ENCODE measurements at places on chromosomes 12 and 14. TPM values are rescaled to one million over a fixed set of nuclear protein-coding genes. Genes with fewer than 3 reads are reported as not detected.

The BLTP3B gene
- 41.2 TPM for total RNA-seq

The PTGDR gene
- total RNA-seq, result not detected

The ZNF140 gene
- total RNA-seq, result 20.9 TPM

The AMDHD1 gene
- 0.72 TPM for total RNA-seq

The LRRK2 gene
- total RNA-seq, result 0.66 TPM

DNA sequence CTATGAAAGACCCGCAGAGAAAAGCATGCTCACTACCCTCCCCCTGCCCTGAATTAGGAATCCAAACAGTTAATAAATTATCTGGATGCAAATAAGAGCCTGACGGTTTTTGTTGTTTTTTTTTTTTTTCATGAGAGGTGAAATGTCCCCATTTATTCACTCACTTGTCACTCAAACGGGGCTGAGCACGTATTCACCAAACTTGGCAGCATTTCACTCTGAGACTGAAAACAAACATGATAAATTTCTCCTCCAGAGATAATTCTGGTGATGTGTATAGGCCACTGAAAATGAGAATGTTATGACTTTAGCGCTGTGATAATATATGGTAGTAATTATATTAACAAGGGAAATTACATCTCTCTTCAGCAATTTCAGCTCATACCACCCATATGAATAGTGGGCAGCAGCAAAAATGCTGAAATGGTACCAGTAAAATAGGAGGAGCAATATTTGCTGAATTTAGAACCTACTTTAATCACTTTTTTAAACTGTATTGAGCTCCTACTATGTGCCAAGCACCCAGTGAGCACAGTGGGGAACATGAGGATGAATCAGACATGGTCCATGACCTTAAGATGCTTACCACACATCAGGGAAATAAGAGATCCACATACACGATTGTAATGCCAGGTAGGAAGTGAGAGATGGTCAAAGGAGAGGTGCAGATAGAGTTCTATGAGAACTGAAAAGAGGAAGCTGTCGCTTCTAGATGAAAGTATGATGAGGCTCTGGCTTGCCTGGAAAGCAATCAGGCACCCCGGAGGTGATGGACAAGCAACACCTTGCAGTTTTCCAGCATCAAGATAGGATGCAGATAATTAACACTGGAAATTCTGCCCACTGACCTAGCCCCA lies 286.5 kb upstream of the TMPO start:
- no peak for DNase-seq

- DNase-seq, result no peak
Measured at GRCh38 chr12:68477906-68478305, 132.8 kb upstream of the RAP1B start.

GRCh38 chr12:23954332-23954731 lies 4.9 kb upstream of the SOX5 start:
- no peak for DNase-seq

GRCh38 chr12:128702371-128702770 lies 121.4 kb downstream of the SLC15A4 start:
- no peak for DNase-seq

DNA sequence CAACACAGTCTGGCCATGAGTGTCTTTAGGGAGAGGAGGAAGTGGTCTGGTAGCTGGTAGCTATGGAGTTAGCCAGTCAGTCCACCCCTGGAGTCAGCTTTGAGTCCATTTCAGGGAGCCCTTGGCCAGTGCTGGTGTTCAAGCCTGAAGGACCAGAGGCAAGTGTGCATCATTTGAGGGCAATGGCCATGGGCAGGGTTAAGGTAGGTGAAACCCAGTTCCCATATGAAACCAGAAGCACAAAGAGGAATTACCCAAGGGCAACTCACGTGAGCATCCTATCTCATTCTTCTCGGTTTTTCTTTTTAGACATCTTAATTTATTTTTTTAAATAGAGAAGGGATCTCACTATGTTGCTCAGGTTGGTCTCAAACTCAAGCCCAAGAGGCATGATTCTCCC lies 61.3 kb upstream of the ACTN1 start:
- DNase-seq, result no peak

DNA sequence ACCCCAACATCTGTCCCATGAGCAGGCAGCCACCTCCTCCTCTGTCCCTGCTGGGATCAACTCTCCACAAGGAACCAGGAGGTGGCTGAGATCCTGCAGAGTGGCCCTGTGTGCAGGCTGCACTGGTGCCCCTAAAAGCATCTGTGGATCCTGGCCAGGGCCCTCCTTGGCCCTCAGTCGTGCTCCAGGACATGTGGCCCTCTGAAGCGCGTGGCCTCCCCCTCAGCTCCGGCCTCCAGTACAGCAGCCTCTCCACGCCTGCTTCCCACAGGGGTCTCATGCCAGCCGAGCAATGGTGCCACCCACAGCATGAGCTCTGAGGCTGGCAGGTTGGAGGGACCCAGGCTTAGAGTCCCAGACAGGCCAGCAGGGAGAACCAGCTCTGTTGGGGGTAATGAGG lies 77.4 kb upstream of the NOS1 start:
- no peak for DNase-seq

- peak; percentile 57 for DNase-seq
Measured at GRCh38 chr12:123111498-123112165, 39.3 kb downstream of the PITPNM2 start.

DNA sequence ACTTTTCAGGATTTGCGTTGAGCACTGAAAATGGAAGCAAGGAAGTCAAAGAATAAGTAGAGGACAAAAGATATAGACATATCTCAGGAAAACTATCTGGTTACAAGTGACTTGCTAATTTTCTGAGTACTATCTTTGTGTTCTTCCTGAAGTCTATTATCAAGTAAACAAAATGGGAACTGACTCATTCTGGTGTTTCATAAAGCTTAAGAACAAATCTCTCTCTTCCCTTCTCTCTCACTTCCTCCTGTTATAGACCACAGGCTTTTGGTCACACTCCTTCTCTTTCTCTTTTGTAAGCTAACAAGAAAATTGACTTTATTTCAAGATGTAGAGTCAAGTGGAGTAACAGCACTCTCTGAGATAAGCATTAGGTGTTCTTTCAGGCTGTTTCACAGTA lies 406.6 kb upstream of the SYT1 start:
- no peak for DNase-seq

DNA sequence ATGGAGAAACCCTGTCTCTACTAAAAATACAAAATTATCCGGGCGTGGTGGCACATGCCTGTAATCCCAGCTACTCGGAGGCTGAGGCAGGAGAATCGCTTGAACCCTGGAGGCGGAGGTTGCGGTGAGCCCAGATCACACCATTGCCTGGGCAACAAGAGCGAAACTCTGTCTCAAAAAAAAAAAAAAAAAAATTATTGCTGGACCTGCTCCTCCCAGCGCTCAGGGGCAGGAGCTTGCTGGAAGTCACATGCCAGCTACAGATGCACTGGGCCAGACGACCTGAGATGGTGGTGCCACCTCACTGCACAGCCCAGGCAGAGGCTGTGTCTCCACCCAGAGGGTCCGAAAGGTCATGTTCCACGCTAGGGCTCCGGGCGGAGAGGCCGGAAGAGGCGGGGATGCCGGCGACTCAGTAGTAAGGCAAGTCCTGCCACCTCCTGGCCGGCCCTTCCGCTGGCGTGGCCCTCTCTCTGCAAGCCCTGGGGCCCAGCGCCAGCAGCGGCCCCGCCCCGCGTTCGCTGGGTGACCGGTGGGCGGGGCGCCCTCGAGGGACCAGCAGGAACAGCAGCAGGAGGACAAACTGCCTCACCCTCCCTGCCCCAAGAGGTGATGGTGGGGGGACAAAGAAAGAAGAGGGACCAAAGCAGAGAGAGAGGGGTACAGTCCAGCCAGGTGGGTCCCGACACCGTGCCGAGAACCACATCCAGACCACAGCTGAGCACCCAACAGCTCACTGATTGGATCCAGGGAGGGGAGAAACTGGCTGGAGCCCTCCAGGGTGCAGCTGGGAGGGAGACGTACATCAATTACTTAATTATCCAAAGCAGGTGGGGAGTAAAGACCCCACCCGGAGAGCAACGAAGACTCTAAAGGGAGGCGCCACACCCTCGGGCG lies 3.6 kb upstream of the RHOF start:
- DNase-seq, result peak; percentile 98

DNA sequence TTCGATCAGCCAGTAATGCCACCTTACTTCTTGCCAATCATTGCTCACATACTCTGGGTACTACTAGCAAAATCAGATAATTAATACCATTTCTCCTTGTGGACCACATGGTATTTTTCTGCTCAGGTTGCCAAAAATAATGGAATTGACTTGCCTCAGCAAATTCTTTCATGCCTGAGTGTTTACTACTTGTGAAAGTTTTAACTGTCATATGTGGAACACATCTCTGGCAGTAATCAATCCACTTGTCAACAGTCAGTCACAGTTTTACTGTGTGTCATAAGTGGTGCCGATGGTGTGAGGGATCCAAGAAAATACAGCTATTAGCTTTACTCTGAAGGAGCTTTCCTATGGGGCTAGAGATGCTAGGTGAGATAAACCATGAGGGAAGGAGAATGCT lies 55.3 kb upstream of the ATF1 start:
- no peak for DNase-seq

DNA sequence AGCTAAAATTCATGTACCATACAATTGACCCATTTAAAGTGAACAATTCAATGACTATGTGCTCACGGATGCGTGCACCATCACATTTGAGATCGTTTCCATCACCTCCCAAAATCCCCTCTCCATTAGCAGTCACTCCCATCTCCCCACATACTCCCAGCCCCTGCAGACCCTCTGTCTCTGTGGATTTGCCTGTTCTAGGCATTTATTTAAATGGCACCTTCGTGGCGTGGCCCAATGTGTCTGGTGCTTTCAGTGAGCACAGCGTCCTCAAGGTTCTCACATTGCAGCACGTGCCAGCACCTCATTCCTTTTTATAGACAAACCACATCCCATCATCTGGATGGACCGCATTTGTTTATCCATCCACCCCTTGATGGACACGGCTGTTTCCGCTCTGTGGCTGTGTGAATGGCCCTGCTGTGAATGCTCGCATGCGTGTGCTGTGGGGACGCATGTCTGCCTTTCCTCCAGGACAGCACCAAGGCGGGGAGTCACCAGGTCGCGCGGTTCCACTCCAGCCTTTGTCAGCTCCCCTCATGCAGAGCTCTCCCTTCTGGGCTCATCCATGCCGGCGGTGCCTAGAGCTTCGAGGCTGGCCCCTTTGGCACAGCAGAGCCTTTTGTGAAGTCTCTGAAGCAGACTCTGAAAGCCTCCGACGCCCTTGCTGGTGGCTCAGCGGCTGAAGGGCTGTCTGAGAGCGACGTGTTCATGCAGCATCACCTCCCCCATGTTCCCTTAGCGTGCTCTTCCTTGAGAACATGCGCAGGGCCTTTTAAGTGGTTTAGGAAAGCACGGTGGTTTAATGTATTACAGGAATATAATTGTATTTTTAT lies 184.4 kb downstream of the KIF26A start:
- DNase-seq, result peak; percentile 45

GRCh38 chr12:45121224-45121623 lies 70.3 kb upstream of the DBX2 start:
- DNase-seq, result no peak

DNA sequence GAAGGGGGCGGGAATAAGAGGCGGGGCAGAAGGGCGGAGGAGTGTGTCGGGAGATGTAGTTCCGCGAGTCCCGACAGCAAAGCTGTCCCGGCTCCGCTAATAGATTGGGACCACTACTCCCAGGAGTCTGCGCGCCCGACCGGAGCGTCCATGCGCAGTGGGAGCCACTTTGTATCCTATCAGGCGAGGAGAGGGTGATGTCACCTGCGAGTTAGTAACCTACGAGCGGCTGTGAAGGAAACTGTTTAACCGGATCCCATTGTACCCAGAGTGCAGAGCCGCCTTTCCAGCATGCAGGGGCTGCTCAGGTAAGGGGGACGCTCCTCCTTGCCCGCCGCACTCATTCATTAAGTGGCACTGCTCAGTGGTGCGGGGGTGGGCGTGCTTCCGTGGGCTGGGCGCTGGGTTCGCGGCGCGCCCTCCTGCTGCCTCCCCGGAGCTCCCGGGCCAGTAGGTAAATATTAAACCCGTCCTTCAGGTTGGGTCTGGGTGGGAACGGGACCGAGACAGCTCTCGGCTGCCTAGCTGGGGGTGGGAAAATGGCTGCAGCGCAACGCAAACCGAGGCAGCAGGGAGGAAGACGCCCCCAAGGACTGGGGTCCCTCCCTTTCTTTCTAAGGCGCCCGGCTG lies at the start of gene DAAM1:
TSS of gene DAAM1 (plus strand) at position 207 of the 630 bp plus-strand sequence. CDS start 74,811 bp downstream, outside the sequence.
- peak; percentile 99 for DNase-seq

DNA sequence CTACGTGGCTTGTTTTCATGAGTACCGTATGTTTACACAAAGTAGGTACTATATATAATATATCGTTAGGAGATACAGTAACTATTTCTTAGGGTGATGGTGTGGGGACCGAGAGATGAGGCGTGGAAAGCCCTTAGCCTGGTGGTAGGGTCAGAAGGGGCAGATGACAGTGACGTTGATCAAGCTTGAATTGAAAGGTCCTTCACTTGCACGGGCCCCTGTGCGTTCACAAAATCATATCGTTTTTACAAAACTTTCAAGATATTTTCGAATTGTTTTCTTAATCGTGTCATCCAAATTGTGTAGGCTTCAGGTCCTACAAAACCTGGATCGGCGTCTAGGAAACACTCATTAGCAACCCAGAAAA lies 881 bp upstream of the SOS2 start:
- DNase-seq, result no peak

All from endodermal cell (in vitro differentiated cells).